Activated T-helper 1 cell treated with anti-CD3 and anti-CD28 coated beads, Interleukin-2, amount 50 U/mL, for 16 hours (primary cell): ENCODE measurements at places on chromosomes 16 and 17.

- no peak for DNase-seq
Measured at GRCh38 chr16:48612611-48613010, 2.6 kb upstream of the N4BP1 start.

DNA sequence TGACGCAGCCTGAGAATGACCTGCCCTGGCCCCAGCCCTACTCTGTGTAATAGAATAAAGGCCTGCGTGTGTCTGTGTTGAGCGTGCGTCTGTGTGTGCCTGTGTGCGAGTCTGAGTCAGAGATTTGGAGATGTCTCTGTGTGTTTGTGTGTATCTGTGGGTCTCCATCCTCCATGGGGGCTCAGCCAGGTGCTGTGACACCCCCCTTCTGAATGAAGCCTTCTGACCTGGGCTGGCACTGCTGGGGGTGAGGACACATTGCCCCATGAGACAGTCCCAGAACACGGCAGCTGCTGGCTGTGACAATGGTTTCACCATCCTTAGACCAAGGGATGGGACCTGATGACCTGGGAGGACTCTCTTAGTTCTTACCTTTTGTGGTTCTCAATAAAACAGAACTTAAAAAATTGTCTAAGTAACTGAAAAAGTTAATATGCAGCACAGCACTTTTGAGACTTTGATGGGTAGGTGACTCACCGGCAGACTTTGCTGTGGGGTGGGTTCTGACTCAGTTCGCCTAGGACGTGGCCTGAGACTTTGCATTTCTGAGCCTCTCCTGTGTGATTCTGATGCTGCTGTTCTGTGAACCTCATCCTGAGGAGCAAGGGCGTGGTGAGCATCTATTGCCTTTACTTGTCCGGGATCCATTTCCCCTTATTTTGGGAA is 5.7 kb downstream of the LAT start:
- no peak for DNase-seq

- no peak for DNase-seq
Measured at GRCh38 chr17:79659376-79659775, 48.5 kb upstream of the RBFOX3 start.

GRCh38 chr17:80953471-80954315 is 37.9 kb upstream of the CHMP6 start:
- no peak for DNase-seq

- no peak for DNase-seq
Measured at GRCh38 chr16:69367980-69368379, 16.4 kb upstream of the TMED6 start.

DNA sequence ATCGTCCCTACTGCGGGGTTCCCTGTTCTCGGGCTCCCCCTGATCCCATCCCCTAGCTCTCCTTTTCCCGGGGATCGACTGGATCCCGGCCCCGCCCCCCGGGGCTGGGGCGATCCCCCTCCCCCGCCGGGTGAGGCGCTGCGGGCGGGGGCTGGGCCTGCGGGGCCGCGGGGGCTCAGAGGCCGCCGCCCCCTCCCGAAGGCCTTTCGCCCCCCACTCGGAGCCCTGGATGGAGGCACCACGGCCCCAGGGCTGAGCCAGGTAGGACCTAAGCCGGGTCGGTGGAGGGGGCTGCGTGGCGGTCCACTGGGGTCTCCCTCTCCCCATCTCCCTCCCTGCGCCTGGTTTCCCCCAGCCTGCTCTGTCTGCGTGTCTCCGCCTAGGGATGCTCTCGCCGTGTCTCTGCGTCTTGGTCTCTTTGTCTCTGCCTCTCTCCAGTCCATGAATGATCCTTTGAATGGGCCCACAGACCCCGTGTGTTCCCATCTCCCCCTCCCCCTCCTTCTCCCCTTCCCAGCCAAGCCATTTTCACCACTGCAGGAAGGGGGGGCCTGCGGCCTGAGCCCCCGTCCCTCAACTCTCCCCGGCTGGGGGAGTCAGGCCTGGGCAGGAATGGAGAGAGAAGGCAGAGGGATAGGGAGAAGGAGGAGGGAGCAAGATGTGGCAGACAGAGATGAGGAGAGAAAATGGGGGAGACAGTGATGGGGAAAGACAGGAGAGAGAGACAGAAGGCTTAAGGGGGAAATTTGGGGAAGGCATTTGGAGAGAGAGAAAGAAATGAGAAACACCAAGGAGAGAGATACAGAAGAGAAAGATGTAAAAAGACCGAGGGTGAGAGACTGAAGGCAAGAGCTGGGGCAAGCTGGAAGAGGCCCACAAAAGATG is 1.7 kb upstream of the TMEM256 start:
- no peak for DNase-seq

GRCh38 chr16:2481676-2482075 is 6.7 kb downstream of the TBC1D24 start:
- DNase-seq = no peak

GRCh38 chr17:78238823-78239488 is 7.5 kb downstream of the TMEM235 start:
- no peak for DNase-seq

DNA sequence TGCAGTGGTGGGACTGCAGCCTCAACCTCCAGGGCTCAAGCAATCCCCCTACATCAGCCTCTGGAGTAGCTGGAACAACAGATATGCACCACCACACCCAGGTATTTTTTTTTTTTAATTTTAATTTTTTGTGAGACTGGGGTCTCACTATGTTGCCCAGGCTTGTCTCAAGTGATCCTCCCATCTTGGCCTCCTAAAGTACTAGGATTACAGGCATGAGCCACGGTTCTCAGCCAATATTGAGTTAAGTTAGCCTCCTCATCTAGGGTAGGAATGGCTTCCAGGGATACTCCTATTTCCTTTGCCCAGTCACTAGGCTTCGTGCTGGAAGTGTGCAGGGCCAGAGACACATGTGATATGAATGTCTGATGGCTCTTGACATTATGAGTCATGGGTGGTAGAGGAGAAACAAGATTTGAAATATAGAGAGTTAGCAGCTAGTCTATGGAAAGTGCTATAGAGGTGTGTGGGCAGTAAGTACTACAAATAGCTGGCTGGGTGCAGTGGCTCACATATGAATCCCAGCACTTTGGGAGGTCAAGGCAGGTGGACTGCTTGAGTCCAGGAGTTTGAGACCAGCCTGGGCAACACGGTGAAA is 8.0 kb upstream of the HES7 start:
- no peak for DNase-seq

DNA sequence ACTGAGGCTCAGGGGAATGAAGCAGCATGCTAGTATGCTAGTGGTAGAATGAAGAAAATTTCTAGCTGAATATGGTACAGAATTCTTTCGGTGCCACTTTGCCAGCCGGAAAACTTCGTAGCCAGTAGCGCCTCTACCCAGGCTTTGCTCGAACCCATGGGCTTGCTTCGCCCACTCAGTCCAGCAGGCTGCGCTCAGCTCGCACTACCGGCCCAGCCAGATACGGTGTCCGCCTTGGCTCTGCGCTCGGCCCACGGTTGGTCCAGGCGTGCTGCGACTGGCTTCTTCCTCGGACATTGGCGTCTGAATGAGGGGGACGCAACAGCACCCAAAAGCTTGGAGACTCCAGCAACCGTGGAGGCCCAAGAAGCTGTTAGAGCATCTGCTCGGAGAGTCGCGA is 372.5 kb upstream of the CDH8 start:
- no peak for DNase-seq

DNA sequence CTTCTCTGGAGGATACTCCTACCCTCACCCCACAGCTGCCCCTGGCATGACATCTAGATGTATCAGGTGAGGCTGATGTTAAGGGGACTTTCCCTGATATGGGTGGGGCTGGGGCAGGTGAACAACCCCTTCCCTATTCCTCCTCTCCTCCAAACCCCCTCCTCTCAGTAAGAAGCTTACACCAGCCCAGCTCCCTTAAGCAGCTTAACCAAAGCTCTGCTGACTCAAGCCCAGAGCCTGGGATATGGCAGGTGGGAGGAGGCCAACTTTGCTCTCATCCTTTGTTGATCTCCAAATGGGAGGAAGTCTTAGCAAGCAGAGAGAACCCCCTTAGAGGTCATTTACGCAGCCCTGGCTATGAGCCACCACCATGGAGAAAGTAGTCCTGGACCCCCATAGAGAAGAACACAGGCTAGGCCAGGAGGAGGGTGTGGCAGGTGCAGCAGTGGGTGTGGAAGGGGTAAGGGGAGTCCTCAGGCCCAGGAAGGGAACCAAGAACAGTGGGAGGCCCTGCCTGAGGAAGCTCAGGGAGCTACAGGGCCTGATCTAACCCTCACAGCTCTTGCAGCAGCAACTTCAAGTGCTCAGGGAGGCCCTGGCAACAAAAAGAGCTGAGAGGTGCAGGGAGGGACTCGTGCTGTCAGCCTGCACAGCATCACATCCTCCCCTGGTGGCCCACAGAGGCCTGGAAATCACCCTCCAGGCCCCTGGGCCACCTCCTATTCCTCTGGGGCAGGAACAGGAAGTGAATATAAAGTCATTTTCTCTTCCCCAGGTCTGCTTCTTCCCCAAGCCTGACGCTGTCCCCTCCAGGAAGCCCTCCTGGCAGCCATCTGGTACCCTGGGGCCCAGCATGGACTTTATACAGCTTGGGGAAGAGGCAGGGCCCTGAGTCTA is 2.9 kb downstream of the UNC119 start:
- peak; percentile 30 for DNase-seq

DNA sequence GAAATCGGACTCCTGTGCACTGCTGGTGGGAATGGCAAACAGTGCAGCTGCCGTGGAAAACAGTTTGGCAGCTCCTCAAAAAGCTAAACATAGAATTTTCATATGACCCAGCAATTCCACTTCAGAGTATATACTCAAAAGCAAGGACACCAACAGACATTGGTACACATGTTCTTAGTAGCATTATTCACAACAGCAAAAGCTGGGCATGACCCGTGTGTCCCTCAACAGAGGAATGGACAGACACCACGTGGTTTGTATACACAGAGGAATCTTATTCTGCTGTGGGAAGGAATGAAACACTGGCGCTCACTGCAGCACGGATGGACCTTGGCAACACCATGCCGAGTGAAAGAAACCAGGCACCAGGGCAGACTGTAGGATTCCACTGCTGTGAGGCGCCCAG is 16.0 kb downstream of the NPTX1 start:
- DNase-seq = no peak

- no peak for DNase-seq
Measured at GRCh38 chr16:27698266-27698665, 148.3 kb downstream of the KATNIP start.

DNA sequence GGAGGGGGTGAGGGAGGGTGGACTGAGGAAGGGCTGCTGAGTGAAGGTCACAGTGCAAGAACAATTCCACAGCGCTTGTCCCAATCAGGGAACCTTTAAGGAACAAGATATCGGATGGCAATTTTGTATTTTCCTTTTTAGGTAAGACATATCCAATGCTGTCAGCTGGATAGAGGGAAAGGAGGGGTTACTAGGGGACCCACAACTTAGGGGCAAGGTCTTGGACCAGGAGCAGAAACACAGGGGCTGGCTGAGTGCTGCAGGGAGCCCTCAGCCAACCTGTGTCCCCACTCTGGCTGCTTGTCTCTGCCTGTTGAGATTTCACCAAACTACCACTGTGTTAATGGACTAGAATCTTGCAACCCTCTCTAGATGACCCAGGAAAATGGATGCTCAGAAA is 47.6 kb downstream of the AKAP1 start:
- no peak for DNase-seq

DNA sequence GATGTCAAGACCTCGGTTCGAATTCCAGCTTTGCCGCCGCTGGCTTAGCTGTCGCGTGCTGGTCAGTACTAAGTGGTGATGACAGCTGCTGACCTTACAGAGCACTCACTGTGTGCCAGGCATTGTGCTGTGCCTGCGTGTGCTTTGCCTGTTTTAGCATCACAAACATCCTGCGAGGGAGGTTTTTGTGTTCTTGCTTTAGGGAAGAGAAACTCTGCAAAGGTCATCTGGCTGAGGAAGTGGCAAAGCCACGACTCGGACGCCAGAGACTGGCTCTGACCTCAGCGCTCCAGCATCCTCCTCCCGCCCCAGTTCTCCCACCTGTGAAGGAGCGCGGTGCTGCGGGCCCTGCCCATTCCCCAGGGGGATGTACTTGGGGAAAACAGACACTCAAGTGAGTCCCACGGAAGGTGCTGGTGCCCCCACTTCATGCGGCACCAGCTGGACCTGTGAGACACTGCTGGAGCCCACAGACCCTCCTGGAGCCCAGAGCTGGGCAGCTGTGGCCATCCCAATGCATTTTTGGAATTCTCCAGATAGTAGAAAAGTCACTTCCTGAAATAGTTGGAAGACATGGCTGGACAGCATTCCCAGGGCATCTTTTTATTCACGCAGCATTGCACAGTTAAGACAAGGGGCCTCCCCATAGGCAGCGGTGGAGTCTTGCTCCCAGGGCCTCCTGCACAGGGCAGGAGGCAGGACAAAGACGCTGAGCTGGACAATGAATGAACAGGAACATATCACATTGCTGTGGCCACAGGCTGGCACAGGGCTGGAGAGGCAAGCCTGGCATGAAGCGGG is 20.0 kb upstream of the HERPUD1 start:
- DNase-seq = no peak

GRCh38 chr17:43774304-43775250 is 4.2 kb downstream of the DUSP3 start:
- DNase-seq = no peak

GRCh38 chr16:46746821-46747776 is 1.0 kb downstream of the MYLK3 start:
- DNase-seq = no peak

DNA sequence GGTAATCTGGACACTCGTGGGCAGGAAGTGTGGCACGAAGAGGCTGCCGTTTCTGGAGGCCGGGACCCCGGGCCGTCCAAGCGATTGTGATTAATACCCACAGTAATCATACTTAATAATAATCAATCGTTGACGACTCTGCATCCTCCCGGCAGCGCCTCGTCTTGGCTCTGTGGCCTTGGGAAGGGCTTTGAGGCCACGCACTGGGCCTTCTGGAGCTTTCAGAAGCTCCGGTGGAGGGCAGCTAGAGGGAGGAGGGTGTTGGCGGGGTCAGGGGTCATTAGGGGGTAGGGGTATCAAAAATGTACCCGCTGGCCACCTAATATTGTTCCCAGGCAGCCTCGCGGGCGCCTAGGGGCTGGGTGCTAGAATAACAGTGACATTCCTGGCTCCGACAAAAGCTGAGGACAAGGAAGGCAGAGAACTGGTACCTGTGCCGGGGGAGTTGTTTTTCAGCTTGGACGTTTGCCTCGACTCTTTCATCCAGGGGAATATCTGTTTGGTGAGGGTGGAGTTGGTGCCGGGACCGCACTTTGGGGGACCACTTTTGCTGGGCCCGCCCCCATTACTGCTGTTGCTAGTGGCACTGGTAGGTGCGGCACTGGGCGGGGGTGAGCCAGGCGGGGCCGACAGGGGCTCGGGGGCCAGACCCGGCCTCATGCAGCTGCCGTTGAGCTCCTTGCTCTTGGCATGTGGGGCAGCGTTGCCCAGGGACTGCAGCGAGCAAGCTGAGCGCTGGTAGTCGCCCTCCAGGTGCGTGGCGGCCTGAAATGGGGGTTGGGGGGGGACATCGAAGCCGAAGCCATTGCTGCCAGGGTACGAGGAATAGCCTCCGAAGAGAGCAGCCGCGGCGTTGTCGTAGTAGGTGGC is 6.9 kb upstream of the HOXB2 start:
- DNase-seq = no peak

DNA sequence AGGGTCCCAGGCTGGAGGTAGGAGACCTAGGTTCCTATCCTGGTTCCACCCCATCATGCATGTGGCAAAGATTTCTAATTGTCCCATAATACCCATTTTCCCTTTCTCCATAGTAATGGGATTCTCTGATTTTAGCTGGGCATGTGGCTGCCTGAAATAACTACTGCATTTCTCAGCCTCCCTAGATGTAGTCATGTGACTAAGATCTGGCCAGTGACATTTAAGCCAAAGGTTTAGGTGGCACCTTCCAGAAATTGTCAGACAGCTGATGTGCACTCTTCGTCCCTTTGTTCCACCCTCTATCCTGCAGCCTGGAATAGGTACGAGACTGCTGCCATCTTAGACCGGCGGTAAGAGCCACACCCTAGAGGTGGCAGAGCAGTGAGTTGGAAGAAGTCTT is 8.2 kb downstream of the NXPH3 start:
- no peak for DNase-seq

GRCh38 chr16:55297062-55297909 is 26.7 kb upstream of the IRX6 start:
- DNase-seq = no peak
